AG10803 (cell line): ENCODE measurements at places on chromosomes 5 and 9.
A peak's percentile ranks its signal among the peaks of the same experiment; 100 is the strongest.

- no peak for DNase-seq
Measured at GRCh38 chr9:121868626-121869025, 217.2 kb downstream of the DAB2IP start.

DNA sequence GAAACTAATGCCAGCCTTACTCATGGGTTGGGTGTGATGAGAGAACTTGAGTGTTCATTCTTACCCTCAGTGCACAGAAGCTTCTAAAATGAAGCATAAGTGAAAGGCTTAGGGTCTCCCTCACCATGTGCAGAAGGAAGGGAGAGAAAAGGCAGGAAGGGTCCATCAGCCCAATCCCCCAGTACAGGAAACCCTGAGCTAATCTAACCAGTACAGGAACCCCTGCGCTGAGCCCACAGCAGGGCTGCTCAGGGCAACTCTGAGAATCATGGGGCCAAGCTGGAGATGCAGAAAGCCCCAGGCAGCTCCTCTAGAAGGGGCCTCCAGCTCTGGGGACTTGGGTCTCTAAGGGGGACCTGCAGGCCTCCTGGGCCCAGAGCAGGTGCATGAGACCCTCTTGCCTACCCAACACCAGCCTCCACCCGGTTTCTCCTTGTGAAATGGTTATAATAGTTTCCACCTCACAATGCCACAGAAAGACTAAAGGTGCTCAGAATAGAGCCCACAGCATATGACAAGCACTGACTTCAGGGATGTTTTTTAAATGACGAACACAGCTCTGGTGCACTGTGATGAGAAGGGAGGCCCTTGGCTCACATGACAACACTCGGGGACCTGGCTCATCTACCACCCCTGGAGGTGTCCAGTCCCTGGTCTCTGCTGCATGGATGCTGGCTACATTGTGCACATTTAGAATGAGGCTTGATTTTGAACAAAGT is 190.1 kb downstream of the ACTL7B start:
- DNase-seq = no peak

DNA sequence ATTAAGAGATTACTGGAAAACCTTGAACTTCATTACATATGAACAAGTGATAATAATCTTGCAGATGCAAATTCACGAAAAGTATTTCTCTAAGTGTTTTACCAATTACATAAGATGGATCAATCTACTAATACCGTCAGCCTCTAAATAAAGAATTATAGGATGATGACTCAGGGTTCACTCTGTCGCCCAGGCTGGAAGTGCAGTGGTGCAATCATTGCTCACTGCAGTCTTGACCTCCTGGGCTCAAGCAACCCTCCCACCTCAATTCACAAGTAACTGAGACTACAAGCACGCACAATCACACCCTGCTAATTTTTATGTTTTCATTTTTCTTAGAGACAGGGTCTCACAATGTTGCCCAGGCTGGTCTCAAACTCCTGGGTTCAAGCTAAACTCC is 56.1 kb downstream of the CHD1 start:
- peak; percentile 8 for DNase-seq

DNA sequence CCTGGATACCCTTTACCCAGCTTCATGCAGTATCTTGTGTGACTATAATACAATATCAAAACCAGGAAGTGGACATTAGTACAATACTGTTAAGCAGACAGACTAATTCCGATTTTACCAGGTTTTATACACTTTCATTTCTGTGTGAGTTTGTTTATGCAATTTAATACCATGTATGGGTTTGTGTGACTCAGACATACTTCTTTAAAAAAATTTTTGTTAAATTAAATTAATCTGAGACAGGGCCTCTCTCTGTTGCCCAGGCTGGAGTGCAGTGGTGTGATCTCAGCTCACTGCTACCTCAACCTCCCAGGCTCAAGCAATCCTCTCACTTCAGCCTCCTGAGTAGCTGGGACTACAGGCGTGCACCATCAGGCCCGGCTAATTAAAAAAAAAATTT is 156.8 kb downstream of the GAPVD1 start:
- no peak for DNase-seq

GRCh38 chr9:96457266-96457665 is 7.3 kb downstream of the HABP4 start:
- no peak for DNase-seq
